CD4-positive, alpha-beta T cell treated with Interleukin-17A for 1 hour (primary cell): ENCODE measurements at places on chromosomes 5 and 9.

DNA sequence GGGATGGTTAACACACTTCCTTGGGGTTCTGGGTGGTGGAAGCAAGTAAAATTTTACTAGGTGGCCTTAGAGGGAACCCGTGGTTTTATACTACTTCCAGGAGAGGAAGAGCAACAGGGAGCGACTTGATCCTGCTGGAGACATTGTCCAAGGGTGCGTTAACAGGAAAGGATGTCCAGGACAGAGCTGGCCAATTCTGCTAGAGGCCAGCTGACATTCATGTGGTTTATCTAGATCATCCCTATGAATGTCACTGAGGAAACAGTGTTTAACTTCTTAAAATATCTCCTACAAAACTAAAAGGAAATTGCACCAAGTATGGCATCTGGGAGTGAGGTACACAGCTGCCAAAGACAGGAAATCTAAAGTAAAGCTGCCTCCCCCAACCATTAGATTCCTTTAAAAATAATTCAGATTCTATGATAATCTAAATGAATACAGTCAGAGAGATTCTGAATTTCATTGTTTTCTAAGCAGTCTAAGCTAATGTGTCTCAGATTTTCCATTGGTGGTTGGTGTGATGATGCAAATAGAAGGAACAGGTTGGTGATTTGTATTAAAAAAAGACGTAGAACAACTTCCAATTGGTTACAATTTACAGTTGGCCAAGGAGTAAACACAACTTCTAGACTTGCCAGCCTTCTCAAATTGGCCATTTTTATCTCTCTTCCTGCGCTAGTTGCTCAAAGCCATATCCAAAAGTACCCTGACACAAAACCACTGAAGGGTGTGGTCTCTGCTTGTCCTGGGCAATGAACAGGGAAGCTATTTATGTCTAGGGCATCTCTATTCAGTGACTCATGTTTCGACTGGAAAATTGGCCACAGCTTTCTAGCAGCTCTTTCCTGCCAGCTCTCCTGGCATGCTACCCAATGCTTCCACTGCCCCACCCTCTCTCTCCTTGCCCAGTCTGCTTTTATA lies 574.7 kb upstream of the MEF2C start:
- DNase-seq, result no peak

GRCh38 chr5:129541648-129542251 lies 81.7 kb downstream of the ADAMTS19 start:
- DNase-seq, result no peak

- DNase-seq, result no peak
Measured at GRCh38 chr5:79050498-79050897, 19.0 kb downstream of the DMGDH start.

GRCh38 chr5:100818340-100818739 lies 84.7 kb downstream of the ST8SIA4 start:
- no peak for DNase-seq

- DNase-seq, result peak; percentile 59
Measured at GRCh38 chr9:35749515-35750255, 598 bp downstream of the RGP1 start.
